Stimulated activated CD8-positive, alpha-beta memory T cell treated with anti-CD3 and anti-CD28 coated beads, Interleukin-7, amount 100 ng/mL, for 24 hours (primary cell): ENCODE measurements at places on chromosomes 7 and 10.

DNA sequence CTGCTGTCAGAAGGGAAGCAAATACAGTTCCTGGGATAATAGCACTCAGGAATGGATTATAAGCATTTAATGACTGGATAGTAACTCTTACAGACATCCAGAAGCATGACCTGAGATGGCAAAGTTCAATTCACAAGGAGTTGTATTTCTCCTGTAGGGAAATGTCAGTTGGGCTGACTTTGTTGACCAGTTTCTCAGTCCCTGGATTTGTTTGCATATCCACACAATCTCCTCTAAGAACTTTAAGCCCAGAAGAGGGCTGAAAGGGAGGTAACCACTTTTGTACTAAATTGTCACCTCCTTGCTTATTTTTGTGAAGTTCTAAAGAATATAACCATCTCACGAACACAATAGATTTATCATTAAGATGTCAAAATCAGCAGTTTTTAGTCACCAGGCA lies 140.3 kb downstream of the SEMA3D start:
- no peak for DNase-seq

DNA sequence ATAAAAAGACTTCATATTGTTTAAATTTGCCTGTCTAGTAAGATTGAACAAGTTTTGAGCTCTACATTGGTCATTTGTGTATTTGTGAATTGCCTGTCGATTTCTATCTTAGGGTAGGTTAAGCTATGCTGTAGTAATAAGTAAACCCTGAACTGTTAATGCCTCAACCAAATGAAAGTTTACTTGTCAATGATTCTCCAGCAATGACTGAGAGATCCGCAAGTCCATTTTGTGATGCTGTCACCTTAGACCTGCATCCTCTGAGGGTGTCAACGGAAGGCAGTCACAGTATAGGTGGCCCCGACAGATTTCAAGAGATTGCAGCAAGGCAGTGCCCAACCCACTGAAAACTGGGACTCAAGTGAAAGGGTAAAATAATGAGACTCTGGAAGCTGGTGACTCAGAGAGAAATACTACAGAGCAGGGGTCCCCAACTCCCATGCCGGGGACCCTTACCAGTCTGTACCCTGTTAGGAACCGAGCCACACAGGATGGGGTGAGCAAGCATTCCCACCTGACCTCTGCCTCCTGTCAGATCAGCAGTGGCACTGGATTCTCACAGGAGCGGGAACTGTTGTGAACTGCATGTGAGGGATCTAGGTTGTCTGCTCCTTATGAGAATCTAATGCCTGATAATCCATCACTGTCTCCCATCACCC lies 10.8 kb upstream of the PHYH start:
- no peak for DNase-seq

DNA sequence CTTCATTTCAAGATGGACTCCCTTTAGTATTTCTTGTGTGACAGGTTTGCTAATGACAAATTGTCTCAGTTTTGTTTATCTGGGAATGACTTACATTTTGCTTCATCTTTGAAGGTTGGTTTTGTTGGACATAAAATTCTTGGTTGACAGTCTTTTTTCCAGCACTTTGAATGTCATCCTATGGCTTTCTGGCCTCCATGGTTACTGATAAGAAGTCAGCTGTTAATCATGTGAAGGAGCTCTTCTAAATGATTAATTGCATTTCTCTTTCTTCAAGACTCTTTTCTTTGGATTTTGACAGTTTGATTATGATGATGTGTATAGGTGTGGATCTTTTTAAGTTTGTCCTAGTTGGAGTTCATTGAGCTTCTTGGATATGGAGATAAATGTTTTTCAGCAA lies 26.9 kb upstream of the HHEX start:
- no peak for DNase-seq

DNA sequence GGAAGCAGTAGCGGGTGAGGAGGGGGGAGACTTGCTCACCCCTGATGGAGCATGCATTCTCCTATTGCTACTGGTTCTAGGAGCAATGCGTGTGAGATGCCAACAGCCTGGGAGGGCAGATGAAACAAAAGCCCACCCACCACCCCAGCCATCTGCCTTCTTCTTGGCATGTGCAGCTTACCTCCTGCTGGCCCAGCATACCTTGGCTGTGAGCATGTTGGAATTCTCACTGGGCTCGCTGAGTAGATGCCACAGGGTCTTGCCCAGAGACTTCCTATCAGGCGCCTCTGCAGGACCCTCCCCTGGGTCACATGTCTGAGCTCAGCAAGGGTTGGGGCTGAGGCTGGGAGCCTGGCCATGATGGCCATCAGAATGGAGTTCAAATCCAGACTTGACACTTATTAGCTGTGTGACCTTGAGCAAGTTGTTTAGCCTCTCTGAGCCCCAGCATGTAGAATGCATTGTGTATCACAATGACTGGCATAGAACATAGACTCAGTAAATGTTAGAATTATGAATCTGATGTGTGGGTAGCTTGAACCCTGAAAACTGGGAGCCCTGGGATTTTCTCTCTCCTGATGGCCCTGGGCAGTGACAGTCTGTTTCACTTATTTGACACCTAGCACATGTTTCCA lies 38.2 kb downstream of the CDH23 start:
- no peak for DNase-seq

DNA sequence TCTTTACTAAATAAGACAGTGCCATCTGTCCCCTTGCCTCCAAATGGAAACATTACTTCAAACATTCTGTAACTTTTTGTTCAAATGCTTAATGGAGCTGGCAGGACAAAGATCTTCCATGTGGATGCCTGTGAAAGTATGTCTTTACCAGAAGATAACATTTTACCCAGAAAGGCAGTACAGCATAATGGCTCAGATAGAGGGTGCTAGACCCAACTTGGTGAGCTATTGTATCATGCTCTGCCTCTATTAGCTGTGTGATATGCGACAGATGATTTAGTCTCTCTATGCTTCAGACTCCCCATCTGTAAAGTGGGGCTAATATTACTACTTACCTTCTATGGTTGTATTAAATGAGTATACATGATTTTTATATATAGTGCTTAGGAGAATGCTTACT lies 8.8 kb upstream of the SMKR1 start:
- DNase-seq, result no peak

- no peak for DNase-seq
These were observed 9.1 kb downstream of the C10orf90 start for GRCh38 chr10:126661356-126661755.

- DNase-seq, result no peak
These were observed 652.6 kb downstream of the SORCS1 start for GRCh38 chr10:106511917-106512316.
